ENCODE measurements at places on chromosomes 6 and 20.

- no peak for DNase-seq
Observed at GRCh38 chr6:151385177-151385576, 6.2 kb downstream of the ZBTB2 start.

GRCh38 chr6:35498422-35499067 lies 1.7 kb upstream of the TEAD3 start:
- DNase-seq = no peak

DNA sequence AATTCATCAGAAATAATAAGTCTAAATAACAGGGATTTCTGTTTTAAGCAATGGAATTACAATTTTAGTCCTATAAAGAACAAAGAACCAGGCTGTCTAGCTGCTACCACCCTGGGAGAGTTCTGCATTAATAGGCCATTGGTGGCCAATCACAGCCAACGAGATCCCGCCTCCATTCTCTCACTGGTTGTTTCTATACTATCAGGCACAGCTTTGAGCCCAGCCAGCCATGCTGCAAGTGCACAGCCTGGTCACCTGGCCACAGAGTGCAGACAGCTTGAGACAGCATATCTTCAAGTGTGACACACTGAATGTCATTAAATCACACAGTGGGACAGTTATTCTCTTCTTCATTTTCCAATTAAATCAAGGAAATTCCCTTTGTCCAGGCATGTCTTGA lies 16.1 kb upstream of the RAB22A start:
- no peak for DNase-seq

GRCh38 chr20:34435589-34435988 lies 72.5 kb downstream of the ITCH start:
- DNase-seq = no peak

- DNase-seq = no peak
Observed at GRCh38 chr6:19839788-19840187, 2.6 kb downstream of the ID4 start.

DNA sequence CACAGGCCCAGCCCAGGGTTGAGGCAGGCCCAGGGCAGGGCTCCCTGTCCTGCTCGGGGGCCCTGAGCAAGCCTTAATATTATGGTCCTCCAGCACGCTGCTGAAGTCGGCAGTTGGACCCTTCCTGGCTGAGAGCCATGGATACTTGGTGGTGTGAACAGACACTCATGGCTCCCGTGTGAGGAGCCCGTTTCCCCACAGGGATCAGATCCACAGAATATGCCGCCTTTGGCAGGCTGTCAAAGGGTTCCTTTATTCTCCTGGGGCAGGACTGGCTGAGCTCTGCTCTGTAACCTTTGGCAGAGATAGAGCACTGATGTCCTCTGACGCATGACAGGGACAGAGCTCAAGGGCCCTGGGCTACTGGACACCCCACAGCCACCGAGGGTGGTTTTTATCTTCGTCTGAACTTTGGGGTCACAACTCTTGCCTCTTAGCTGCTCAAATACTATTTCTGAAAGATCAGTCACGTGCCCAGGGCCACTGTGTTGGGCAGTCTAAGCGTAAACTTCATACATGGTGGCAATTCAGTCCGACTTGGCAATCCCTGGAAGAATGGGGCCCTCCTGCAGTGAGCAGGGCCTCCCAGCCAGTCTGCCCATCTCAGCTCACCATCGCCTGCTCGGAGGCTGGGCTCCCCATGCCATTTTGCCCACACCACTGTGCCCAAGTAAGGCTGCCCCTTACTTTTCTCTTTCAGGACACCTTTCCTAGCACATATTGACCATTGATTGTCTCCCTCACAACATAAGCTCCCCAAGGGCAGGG lies 49.1 kb downstream of the TTI1 start:
- DNase-seq = no peak

GRCh38 chr6:22372922-22373321 lies 76.1 kb upstream of the PRL start:
- DNase-seq = no peak

- DNase-seq = no peak
Observed at GRCh38 chr6:43200541-43200940, 18.5 kb downstream of the CUL9 start.

DNA sequence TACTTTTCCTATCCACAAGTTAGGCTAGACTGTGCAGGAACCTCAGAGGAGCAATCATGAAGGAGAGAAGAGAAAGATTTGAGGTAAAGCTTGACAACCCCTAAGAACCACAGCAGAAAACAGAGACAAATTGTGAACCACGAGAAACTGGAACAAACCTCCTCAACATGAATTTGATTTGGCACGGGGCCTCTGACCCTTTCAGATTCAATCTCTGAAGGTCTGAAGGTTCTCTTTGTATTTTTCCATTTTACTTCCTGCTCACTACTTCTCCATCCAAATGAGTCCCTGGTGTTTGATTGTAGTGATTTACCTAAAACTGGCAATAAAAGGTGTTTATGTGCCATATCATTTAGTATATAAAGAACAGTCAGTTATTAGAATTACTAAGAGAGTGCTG lies 126.1 kb upstream of the STXBP5 start:
- DNase-seq = no peak

DNA sequence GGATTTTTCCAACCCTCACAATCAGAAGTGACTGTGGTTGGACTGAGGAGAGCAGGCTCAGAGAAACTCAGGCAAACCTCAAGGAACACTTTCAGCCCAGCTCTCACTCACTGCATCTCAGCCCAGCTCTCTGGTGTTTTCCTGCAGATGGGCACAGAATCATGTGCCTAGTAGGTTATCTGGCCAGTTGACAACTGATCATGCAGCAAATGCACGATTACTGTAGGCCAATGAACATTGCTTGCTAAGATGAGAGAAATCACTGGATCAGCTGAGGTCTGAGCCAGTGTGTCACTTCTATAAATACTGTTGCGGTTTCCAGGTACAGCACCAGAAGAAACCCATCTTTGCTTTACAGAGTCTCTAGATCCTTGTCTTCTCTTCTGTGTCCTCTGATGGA lies 540.5 kb downstream of the CD83 start:
- no peak for DNase-seq

GRCh38 chr20:51810155-51811041 lies 8.1 kb upstream of the SALL4 start:
- DNase-seq = no peak

DNA sequence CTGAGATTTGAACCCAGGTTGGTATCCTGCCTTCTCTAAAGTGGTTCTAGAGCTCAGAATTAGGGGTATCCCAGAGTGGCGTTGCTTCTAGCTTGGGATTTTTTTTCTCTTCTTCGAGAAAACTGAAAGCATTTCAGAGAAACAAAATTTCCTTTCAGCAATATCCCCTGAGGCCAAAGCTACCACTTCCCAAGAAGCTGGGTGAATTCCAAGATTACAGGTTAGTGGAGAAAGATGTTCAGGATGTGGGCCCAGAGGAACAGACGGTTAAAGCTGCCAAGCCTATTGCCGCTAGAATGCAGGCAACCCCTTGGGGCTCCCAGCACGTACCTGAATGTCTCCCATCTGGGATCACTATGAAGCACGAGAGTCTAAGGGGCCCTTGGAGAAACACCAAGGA lies 134.1 kb downstream of the FOXO3 start:
- no peak for DNase-seq

DNA sequence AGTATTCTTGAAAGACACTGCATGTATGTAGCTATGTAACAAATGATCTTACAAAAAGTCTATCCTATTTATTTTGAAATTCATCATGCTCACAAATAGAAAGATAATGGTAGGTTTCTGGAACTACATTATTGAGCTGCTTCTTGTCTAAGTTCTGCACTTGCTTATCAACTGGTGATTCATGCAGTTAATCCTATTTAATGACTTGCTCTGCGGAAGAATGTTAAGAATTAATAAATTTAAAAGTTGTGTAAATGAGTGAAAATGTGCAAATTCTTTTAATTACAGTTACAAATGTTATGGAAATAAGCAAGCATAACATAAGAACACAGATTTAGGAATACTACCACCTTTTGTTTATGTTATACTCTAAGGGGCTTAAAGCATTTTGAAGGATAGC lies 67.1 kb upstream of the MCM9 start:
- no peak for DNase-seq

DNA sequence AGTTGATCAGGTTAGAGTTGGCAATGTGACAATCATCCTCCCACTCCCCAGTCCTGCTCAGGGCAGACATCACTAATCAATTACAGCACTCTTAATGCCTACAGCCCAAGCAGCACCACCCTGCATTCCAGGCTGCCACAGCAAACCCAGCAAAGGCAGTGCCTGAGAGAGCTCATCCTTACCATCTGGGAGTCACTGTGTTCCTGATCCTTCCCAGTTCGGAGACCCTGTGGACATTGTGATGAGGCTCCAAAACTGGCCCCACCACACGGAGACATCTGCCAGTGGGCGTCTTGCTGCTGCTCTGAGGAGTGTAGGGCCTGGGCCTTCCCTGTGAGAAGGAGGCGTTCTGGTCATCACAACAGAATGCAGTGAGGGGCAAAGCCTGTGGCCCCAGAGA lies 216.5 kb upstream of the CST7 start:
- no peak for DNase-seq

DNA sequence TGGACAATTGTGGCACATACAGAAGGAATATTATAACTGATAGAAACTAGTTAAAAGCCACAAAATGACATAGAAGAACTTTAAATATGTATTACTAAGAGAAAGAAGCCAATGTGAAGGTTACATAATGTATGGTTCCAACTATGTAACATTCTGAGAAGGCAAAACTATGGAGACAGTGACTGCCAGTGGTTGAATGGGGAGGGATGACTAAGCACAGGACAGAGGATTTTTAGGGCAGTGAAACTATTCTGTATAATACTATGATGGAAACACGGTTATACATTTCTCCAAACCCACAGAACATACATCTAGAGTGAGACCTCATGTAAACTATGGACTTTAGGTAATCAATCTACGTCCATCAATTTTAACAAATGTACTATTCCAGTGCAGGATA lies 22.4 kb downstream of the SYNCRIP start:
- no peak for DNase-seq

- DNase-seq = no peak
Observed at GRCh38 chr20:49318091-49318429, 40.2 kb upstream of the ZNFX1 start.

DNA sequence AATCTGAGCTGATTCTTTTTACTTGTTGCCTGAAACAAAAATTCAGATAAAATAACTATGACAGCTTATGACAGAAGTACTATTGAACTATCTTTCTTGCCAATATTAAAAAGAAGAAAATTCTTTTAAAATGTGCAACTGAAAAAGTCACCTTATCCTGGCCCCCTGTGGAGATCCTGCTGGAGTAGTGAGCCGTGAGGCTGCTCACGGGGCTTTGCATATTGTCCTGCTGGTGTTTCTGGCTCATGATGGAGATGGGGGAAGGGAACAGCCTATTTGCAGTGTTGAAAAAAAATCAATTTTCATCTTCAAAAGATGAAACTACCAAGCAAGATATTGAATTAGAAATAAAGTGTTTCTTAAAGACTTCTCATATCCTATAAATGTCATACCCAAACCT lies 216.0 kb downstream of the SAMD5 start:
- DNase-seq = no peak

- no peak for DNase-seq
Observed at GRCh38 chr6:79005024-79005423, 73.0 kb downstream of the PHIP start.

GRCh38 chr6:116190550-116190949 lies 63.3 kb downstream of the TSPYL4 start:
- DNase-seq = no peak

- DNase-seq = no peak
Observed at GRCh38 chr6:45377043-45377553, 636 bp downstream of the SUPT3H start.

DNA sequence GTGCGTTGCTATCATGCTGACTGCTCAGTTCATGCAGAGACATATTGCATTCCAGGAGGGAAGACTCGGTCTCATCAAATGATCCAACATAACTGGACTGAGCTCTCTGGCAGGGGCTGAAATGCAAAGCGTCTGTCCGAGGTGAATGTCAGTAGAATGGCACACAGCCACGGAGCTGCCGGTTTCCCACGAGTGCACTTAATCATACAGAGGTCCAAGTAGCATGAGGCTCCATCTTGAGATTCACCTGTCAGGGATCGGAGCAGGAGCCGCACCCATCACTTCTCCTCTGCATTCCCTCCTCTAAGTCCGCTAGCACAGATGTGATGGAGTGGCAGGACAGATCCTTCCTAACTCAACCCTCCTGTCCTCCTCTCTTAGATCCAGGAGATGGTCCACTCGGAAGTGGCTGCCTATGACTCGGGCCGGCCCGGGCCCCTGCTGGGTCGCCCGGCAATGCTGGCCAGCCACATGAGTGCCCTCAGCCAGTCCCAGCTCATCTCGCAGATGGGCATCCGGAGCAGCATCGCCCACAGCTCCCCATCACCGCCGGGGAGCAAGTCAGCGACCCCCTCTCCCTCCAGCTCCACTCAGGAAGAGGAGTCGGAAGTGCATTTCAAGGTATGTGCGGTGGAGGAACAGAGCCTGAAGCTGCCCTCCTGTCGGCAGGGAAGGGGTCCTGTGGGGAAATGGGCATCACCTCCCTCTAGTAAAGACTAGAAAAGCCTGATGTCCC lies 135.9 kb downstream of the JPH2 start:
- no peak for DNase-seq

DNA sequence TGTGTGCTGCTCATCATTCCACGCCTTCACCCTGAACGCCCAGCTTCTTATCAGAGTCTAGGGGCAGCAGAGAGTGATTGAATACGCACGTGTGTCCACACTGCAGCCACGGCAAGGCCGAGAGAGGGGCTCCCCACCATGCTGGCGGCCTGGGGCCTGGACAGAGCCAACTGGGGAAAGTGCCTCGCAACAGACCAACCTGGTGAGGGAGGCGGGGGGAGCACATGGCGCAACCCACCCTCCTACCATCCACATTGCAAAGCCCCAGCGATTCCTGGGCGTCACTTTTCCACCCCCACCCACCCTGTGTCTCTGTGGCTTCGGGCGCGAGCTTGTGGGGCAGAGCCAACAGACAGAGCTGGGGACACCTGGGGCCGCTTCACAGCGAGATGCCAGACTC lies 66.4 kb upstream of the DUSP22 start:
- DNase-seq = no peak

- DNase-seq = no peak
Observed at GRCh38 chr20:50694379-50695134, 3.2 kb upstream of the RIPOR3 start.

All from GM18507 (cell line).